ENCODE measurements at places on chromosomes 7 and 10.

DNA sequence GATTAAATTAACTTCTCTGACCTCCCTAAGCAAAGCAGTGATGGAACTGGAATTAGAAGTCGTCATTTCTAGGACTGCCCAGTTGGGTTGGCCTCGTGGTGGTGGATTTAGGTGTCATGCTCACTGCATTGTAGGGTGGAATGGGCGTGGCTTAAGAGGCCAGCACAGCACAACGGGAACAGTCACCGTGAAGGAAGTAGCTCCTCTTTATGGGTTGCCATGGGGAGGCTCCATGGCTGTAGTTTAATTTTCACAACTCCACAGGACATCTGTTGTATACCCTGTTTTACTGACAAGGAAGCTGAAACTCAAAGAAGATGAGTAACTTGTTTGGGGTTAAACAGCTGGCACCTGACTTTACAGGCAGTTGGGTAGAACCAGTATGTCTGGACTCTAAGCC, 208.3 kb downstream of the CELF2 start:
- DNase-seq: peak; percentile 15

GRCh38 chr10:29353887-29354561, 65.2 kb downstream of the LYZL1 start:
- no peak for DNase-seq

DNA sequence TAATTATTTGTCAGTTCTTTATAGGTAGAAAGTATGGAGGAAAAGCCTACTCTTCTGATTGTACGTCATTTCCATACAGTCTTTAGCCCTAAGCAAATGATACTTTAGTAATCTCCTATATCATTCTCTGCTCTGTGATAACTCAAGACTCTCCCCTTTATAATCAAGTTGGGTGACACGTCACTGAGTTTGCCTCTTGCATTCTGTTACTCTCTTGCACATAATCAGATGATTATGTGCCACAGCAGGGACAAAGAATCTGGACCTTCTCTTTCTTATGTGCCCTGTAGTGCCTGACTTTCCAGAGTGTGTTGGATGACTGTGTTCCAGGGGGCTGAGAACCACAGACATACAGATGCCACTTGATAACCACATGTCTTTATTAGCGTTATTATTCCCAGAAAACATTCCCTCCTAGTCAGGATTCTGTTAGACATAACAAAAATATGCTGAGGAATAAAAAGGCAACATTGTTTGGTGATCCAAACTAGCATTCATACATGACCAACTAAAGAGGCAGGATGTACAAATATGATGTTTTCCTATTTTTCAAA, 116.4 kb upstream of the HGF start:
- DNase-seq: no peak

- DNase-seq: no peak
These were observed 258.2 kb upstream of the NPY start for GRCh38 chr7:24025765-24026164.

DNA sequence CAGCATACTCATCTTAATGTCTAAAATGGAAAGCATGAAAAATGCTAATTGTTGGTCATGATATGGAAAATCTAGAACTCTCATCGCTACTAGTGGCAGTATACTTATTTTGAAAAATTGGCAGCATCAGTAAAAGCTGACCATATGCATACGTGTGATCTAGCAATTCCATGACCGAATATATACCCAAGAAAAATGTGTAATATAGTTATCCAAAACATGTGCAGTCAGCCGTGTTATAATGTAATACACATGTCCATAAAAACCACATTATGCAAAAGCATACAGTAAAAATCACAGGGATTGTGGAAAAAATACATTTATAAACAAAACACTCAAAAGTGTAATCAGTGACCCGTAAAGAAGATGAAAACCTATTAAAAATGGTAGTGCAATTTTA, 439.0 kb downstream of the SH2D4B start:
- DNase-seq: no peak

Measured in bone marrow (tissue), 2 donors.